ENCODE measurements at places on chromosomes 3 and 15. TPM values are rescaled to one million over a fixed set of nuclear protein-coding genes. Genes with fewer than 3 reads are reported as not detected.

Gene ECE2
- not detected for total RNA-seq

Gene A4GNT
- total RNA-seq: not detected

Gene ERC2
- total RNA-seq: not detected

Gene ALS2CL
- total RNA-seq: 1.2 TPM

Gene RAB6B
- total RNA-seq: 0.37 TPM

Gene ZPLD1
- total RNA-seq: 0.28 TPM

Gene GOLGA6A
- not detected for total RNA-seq

Gene TM4SF1
- total RNA-seq: 483 TPM

Gene DPPA2
- total RNA-seq: not detected

Gene GPR62
- total RNA-seq: 0.09 TPM

Gene PYDC2
- total RNA-seq: not detected

Gene GP9
- not detected for total RNA-seq

Gene CCR8
- total RNA-seq: not detected

Gene GREM1
- 307 TPM for total RNA-seq

Gene CSTA
- total RNA-seq: 8.0 TPM

Gene SLC9C1
- total RNA-seq: 0.14 TPM

Gene SCAMP5
- total RNA-seq: 1.6 TPM

Gene ANKUB1
- total RNA-seq: not detected

Gene RETNLB
- total RNA-seq: not detected
